ENCODE measurements at places on chromosomes 12 and 14.
A peak's percentile ranks its signal among the peaks of the same experiment; 100 is the strongest.

DNA sequence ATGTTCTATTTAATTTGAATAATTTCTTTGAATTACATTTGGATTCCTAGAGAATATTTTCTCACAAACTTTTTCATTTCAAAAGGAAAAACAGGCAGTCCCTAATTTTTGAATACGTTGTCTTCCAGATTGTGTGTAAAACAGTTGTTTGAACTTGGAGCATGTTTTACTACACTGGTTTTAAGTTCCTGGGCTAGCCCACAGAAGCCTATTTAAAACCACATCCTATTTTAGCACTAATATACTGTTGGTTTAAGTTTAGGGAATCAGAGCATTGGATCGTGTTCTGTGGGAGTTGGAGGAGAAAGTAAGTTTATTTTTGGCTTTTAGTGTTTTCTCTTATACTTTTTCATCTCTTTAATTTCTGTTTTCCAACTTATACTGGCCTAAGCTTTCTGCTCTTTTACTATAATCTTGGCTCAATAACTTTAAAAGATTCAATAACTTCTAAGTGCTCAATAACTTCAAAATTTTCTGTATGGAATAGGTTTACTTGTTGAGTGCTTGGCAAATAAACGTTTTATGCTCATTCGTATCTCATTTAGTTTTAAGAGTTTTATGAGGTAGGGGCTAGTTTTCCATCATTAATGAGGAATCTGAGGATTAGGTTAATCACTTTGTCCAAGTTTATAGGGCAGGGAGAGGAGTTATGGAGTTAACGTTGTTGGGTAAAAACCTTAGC, 14.9 kb downstream of the LEMD3 start:
- DNase-seq, result no peak

- no peak for DNase-seq
Measured at GRCh38 chr12:112309797-112310196, 72.4 kb downstream of the HECTD4 start.

- peak; percentile 24 for DNase-seq
Measured at GRCh38 chr14:92105893-92106142, 564 bp downstream of the ATXN3 start.

- no peak for DNase-seq
Measured at GRCh38 chr14:71591231-71591630, 341.0 kb upstream of the RGS6 start.

DNA sequence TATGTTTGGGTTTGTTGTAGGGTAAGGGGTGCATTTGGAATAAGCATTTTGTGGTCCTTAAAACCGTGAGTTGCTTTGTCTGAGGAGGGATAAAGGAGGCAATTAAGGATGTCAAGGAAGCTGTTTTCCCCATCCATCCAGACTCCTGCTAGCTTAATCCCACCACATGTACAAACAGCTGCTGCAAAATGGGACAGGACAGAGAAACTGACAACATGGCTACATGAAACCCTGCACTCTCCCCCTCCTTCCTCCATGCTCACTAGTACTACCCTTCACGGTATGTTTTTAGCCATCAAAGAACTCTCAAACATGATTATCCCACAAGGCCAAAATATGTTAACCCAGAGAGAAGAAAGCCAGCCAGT, 20.6 kb downstream of the ST8SIA1 start:
- no peak for DNase-seq

DNA sequence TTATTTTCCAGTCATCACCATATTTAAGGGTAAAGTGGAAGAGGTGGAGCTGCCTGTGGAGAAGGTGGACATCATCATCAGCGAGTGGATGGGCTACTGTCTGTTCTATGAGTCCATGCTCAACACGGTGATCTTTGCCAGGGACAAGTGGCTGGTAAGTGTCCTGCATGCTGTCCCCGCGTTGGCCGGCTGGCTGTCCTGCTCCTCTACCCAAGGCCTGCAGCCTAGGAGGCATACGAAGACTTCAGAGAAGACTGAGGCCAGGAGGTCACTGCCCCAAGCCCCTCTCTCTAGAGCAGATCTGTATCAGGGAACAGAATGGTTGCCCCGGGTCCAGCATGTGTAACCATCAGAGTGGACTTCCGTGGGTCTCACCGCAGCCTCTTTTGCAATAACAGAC, 77.7 kb downstream of the PRMT8 start:
- no peak for DNase-seq

GRCh38 chr12:76449583-76449982, 101.4 kb upstream of the BBS10 start:
- DNase-seq, result no peak

DNA sequence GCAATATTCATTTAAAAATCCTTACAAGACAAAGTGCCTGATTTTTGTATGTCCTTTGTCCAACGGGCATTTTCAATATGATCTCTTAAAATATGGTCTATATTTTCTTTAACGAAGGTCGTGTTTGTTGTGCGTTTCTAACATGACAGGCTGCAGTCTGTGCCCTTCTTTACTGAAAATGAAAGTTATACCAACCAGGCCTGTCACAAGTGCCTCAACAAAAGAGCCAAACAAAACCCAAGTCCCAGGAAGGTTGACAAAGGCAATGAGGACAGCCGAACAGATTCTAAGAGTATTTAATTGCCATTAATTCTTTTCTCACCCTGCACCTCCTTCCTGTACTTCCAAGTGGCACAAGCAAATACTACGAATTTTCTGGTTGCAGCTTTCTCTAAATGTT, 13.9 kb downstream of the PAX9 start:
- no peak for DNase-seq

GRCh38 chr12:72270961-72271360, 1.2 kb upstream of the TRHDE start:
- no peak for DNase-seq

- peak; percentile 26 for DNase-seq
Measured at GRCh38 chr12:29519585-29520182, 22.2 kb upstream of the OVCH1 start.

- DNase-seq, result no peak
Measured at GRCh38 chr12:120892265-120892664, 11.9 kb downstream of the SPPL3 start.

DNA sequence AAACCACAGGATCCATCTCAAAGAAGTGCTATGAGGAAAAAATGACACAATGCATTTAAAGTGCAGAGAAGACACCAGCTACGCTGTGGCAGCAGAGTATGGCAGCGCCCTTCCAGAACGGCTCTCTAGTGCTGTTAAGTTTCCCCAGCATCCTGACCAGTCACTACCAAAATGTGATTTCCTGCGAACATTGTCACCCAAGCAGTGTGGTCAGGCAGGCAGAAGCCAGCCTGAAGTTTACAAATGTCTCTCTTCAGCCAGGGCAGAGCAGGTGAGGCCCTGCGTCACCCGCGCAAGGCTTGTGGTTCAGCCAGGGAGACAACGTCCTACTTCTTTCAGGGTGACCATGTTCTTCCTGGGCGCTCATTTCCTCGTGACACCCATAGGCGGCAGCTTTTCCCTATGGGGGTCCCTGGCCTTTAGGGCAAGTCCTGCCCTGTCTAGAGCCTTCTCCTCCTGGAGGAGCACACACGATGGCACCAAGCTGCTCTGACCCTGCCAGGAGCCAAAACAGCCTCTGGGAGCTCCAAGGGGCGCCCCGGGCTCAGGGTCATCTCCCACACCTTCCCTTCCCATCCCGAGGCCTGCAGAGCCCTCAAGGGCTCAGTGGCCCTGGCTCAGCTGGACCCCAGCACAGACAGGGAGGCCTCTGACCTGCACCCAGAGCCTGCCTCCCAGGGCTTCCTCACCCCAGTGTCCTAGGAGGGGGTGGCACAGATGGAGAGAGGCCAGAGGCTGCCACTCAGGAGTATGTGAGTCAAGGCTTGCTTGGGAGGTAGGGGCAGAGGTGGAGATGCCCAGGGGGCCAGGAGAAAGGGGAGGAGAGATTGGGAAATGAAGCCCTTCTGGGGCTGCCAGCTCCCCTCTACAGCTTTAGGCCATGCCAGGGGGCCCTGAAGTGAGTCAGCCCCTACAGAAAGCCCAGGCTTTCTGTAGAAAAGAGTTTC, 41.9 kb downstream of the PSMA6 start:
- DNase-seq, result peak; percentile 14

- no peak for DNase-seq
Measured at GRCh38 chr12:81222846-81223592, 145.1 kb downstream of the ACSS3 start.

- no peak for DNase-seq
Measured at GRCh38 chr14:95248432-95248831, 71.3 kb downstream of the CLMN start.

DNA sequence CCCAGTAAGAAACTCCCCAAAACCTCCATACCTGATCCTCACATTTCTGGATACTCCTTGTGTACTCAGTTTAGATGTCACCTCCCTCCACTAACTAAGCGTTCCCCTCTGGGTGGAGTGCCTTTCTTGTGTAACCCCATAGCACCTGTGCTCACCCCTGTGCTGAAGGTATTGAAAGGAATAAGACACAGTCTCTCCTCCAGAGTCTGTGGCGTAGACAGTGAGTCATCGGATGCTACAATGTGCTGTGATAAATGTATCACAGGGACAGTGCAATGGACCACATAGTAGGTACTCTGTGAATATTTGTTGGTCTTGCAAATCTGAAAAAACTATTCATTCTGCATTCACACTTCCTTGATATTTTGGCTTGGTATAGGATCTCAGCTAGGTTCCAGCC, 30.8 kb downstream of the TSPAN9 start:
- DNase-seq, result no peak

GRCh38 chr12:109594556-109595317, 21.1 kb downstream of the MVK start:
- DNase-seq, result no peak

- no peak for DNase-seq
Measured at GRCh38 chr14:102878970-102879460, 43.4 kb upstream of the AMN start.

GRCh38 chr12:50740307-50740706, 23.6 kb upstream of the ATF1 start:
- no peak for DNase-seq

- no peak for DNase-seq
Measured at GRCh38 chr14:32004300-32004699, 72.8 kb upstream of the ARHGAP5 start.

- no peak for DNase-seq
Measured at GRCh38 chr12:90410962-90411361, 544.0 kb downstream of the CCER1 start.

DNA sequence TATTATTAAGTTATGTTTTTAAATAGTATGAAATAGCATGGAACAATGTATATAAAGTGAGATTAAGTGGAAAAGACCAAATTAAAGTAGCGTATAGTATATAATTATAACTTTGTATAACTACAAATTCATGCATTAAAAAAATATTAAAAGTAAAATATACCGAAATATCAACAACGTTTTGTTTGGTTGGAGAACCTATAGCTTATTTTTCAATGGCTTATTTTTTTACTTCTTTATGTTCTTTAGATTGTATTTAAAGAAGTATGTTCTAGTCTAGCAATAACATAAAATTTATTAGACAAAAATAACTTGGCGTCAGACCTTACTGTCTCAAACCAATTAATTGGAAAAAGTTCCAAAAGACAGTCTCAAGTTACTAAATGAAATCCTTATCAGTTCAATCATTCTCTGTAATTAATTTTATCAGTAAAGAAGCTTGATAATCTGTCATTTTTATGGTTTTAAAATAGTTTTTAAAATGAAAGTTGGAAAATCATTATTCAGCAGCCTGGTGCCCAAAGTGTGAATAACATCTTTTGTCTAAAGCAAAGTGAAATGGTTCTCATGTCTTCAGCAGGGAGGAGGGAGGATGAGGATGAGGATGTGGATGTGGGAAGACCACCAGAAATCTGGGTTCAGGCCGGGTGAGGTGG, 46.7 kb downstream of the IRAK3 start:
- no peak for DNase-seq

DNA sequence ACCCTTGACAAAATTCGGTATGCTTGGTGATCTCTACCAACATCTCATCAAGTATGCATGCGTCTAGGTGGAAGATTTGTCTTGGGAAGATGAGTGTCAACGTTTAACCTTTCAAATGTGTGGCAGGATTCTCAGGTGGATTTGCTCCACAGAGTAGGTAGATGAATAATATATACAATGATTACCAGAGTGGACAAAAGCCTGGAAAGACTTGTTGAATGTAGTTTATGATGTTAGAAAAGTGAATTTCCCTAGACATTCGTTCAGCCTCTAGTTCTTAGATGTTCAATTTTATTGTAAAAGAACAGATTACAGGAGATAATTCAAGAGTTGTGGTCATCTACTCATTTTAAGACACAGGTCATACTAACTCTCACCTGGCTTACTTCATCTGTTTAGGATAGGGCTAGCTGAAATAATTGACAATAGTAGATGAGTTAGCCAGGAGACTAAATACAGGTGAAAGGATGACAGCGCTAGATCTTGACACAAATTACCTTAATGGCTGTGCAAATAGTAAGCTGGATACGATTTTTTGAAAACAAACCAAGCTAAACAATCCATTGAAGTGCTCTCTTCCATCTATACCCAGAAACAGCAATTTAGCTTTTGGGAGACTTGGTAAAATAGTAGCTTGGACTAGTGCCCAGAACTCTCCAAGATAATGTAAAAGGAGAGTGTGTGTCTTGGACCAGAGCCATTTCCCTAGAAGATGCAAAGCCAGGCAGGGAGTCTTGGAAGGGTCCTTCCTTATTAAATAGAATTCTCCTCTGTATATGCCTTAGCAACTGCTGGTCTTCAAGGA, 168.0 kb downstream of the DACT1 start:
- no peak for DNase-seq

DNA sequence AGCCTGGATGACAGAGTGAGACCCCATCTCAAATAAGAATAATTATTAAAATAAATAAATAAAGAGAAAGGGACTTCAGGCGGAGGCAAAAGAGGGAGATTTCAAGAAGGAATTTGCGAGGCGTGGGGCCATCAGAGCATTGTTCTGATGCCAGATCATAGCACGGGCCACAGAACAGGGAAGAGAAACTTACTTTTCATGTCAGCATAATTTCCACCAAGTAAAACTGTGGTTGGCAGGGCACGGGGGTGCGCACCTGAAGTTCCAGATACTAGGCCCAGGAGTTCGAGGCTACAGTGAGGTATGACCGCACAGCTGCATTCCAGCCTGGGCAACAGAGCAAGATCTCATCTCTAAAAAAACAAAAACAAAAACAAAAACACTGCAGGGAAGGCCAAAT, 11.0 kb upstream of the PLBD1 start:
- no peak for DNase-seq

- DNase-seq, result no peak
Measured at GRCh38 chr14:45364565-45365156, 111.7 kb upstream of the MIS18BP1 start.

- peak; percentile 53 for DNase-seq
Measured at GRCh38 chr12:100141666-100141997, 1.0 kb downstream of the BLTP3B start.

- no peak for DNase-seq
Measured at GRCh38 chr14:83164016-83164415, 1630.4 kb upstream of the SEL1L start.

- no peak for DNase-seq
Measured at GRCh38 chr12:12786351-12786705, 869 bp downstream of the APOLD1 start.

Measured in stimulated activated CD4-positive, alpha-beta T cell treated with anti-CD3 and anti-CD28 coated beads, Interleukin-4, amount 100 ng/mL, for 24 hours (primary cell).